ENCODE measurements at places on chromosomes 2 and 18.

DNA sequence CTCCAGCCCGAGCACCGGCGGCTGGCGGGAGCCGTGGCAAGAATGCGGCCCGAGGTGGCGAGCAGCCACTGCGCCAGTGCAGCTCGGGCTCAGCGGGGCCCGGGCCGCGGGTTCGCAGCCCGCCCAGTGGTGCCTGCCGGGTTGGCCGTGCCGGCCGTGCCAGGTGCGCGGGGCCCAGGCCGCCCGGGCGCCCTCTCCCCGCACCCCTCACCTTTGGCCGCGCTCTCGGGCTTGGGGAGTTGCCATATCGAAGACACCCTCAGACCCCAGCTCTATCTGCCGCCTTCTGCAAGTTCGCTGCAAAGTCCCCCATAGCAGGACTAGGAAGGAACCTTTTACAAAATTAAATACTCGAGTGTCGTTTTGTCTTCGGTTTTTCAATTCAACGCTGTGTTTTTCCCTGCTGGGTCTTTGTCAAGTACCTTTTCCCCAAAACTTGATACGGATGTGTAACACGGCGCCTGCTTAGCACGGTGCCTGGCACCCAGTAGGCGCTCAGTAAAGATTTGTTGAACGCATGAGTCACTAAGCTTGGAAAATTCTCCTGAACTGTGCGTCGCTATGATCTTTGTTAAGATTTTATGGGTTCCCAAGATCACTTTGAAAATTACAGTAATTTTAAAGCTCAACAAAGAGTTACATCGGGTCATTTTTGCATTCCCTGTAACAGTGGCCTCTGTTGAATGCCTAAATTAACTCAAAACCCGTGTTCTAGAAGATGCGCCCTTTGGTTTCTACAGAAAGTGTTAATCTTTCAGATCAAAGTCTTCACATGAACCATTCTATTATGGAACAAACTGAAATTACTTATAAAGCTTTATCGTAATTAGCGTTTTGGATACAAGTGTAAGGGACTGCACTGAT is 750 bp downstream of the STRADB start:
- DNase-seq = no peak

- no peak for DNase-seq
Observed at GRCh38 chr2:59449274-59449673, 1104.2 kb downstream of the BCL11A start.

DNA sequence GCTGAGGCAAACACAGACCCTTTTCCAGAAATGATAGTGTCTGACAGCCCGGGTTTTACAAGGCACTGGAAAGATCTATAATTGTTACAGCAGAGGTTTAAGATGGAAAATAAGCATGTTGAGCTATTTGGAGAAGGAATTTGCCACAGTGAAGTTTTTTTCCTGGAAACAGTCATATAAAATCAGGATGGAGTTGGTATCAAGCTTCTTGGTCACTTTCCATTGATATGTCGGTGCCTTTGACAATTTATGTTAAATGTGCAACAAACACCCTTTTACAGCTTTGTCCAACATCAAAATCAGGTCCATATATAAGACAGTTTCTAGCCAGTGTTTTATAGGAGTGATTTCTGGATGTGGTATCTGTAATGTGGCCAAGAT is 117.2 kb upstream of the NRP2 start:
- DNase-seq = no peak

- no peak for DNase-seq
Observed at GRCh38 chr2:213726101-213726500, 441.8 kb downstream of the SPAG16 start.

GRCh38 chr2:47035615-47036488 is 119.3 kb downstream of the STPG4 start:
- no peak for DNase-seq

GRCh38 chr2:61538920-61539520 is 864 bp upstream of the XPO1 start:
- DNase-seq = peak; percentile 27
